Left hindlimb (tissue), 1 donor: ENCODE measurements at places on chromosomes 7 and 10.

DNA sequence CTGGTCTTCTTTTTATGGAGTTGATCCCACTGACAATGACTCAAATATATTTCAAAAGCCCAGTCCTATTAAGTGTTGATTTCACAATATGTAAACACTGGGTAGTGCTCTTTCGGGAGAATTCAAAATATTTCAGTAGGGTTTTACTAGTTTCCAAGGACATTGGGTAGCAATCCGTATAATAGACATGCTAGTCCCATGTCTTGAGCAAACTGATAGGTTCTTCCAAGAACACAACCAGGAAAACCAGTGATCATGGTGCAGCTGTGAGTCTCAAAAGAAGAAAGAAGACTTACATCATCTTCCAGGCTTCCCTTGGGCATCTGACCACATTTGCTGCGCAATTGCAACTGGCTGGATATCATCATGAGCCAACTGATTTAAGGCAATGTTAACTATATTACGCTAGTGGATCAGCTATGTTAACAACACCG is 59.3 kb upstream of the APBB1IP start:
- no peak for DNase-seq

DNA sequence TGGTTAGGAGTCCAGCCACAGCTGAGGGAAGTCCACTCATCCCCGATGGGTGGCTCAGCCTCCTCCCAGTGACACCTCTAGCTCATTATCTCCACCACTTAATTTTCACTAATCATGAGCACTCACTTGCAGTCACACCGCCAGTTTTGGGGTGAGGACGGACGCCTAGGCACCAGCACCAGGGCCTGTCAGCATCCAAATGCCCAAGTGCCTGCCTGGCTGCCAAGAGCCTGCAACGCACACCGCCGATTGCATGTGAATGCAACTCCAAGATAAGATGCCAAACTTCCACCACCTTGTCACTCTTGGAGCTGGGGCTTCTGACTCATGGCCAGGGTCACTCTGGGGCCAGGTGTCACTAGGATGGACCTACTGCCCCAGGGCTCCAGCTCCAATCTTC is 24.4 kb upstream of the SMARCD3 start:
- no peak for DNase-seq

DNA sequence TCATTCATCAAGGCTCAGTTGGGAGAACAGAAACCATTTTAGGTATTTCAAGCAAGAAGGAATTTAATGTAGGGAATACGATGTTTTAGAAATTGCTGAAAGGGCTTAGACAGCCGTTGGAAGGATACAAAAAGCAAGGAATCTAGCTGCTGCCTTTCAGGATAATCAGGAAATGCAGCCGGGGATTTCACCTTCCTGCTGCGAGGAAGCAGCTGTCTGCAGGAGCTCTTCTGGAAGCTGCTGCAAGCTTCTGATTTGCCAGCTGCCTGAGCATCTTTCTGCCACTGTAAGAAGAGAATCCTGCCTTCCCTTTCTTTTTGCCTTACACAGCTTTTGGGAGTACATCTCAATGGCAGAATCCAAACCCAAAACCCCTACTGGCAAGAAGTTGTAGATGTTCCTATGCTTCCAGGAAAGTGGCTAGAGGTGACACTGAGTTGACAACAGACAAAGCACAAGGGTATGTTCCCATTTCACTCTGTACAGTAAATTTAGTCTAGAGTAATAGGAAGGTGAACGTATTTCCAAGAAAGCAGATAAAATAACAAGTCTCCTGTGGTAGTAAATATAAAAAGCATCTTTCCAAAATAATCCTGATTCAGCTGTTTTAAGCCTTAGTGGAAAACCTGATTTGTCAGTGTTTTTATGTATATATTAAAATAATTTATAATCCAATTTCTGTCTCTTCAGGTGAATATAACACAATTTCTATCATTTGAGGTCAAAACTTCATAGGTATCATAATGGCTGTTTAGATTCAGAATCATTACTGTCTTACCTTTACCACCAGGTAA is 148.4 kb upstream of the LRGUK start:
- no peak for DNase-seq

DNA sequence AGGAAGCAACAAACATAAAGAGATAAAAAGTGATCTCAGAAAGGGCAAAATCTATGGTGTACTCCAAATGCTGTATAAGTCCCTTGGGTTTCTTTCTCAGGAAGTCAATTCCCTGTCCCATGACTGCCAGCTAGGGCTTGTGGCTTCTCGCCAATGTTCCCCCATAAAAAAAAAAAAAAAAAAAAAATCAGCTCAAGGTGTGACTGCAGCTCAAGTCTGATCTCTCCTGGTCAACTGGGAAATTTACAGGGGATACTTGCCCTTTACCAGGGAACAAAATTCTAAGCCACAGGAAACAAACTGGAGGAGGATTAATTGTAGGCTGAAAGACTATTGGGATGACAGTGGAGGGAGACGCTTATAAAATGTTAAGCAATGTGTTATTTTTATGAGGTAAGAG is 76.0 kb downstream of the PCGF5 start:
- no peak for DNase-seq

GRCh38 chr10:80709866-80710265 is 172.2 kb downstream of the SH2D4B start:
- no peak for DNase-seq

- DNase-seq: no peak
Measured at GRCh38 chr7:157429680-157430224, 92.9 kb downstream of the DNAJB6 start.
